ENCODE measurements at places on chromosomes 3 and 15.

DNA sequence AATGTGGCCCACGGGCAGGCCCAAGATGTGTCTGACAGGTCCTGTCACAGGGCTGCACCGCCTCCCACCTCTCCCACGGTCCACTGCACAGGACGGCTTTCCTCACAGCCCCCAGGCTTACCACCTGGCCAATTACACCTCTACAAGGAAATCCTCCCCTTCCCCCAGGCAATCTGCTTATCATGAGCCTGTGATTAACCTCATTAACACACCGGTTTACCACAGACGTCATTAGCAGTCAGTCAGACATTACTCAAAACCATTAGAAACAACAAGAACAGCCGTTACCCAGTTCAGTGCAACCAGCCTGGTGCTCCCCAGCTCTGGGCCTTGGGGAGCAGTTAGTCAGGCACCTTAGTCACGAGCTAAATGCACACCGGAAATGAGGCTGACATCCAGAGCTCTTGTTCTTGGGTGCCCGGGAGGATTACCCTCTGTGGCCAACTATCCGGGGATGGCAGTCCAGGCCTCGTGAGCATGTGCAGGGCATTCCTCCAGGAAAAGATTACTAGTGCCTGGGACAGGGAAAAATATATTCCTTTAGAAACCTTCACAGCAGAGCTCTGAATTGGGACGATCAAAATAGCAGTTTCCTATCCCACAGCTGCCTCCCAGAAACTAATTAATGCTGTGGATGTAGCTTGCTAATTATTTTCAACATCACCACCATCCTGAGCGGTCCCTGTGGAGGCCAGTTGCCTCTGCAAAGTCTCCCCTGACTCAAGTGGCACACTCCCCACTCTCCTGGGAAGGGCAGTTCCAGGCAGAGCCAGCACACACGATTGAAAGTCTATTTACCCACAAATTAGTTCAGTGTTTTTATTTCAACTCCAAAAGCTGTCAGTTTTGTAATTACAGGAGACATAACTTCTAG is 117.4 kb upstream of the ZBED2 start:
- no peak for DNase-seq

DNA sequence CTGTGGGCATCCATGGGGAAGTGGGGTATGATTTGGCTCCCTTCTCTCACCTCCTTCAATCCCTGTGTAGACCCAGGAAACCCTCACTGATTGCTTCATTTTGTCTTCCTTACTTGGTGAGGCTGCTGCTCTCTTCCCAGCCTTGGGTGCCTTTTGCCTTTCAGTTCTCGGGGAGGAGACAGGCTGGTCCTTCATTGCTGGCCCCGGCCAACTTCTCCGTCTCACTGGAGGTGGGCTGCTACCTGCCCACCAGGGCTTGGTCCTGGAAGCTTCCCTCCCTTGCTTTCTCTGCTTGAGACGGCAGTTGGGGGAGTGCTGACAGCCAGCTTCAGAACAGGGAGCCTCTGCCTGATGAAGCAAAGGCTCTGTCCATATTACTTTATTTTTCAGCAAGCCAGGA is 4.7 kb downstream of the FOXL2 start:
- DNase-seq = no peak

- DNase-seq = no peak
Measured at GRCh38 chr15:82934100-82934880, 18.2 kb downstream of the HOMER2 start.

DNA sequence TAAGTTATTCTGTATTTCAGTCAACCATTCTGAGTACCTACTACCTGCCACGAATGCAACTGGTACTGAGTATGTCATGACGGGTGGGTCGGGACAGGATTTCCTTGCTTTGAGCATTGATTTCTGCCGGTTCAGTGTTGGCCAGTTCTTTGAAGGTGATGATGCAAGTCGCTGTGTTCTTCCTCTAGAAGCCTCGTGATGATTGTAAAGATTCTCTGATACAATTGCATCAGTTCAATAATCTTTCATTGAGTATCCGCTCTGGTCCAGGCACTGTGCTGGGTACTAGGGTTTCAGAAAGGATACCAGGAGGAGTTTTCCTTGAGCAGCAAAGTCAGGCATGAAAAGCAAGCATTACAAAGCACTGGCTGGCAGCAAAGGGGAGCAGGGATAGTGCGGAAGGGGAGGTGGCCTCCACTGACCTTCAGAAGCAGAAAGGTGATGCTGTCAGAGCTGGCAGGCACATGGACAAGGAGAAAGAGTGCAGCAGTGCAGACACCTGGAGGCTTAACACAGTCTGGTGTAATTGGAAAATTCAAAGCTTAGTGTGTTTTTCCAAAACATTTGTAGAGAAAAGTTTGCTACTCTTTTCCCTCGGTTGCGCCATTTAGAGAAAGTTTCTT is 100.1 kb downstream of the RPL39L start:
- DNase-seq = no peak

DNA sequence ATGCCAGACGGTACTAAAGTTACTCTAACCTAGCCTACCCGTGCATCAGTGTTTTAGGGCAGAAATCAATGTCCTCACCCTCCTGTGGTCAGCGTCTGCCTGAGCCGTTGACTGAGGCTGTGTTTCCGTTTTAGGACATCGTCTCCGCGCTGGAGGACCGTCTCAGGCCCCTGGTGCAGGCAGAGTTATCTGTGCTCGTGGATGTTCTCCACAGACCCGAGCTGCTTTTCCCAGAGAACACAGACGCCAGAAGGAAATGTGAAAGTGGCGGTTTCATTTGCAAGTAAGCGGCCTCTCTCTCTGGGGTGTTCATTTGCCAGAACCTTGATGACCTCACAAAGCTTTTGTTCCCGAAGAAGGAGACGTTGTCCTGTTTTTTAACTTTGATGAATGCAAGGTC is 217.0 kb downstream of the ITPR1 start:
- no peak for DNase-seq

GRCh38 chr15:72925661-72926060 is 126.6 kb upstream of the NEO1 start:
- no peak for DNase-seq

DNA sequence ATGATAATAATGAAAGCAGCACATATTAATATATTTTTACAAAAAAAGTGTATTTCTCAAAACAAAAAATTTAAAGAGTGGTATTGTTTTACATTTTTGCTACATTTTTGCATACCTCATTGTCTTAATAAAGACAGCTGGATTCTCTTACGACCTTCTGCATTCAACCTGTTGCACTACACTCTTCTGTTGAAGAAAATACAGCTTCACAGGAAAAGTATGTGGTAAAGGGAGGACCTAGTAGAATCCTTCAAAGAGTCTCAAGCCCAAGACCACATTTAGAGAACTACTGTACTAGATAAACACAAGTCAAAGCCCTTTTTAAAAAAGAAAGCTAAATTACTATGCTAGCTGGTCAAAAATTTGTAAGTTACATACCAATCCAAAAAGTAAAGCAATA is 7.9 kb downstream of the ZNF280D start:
- no peak for DNase-seq

- no peak for DNase-seq
Measured at GRCh38 chr3:186121968-186122367, 13.1 kb upstream of the ETV5 start.

DNA sequence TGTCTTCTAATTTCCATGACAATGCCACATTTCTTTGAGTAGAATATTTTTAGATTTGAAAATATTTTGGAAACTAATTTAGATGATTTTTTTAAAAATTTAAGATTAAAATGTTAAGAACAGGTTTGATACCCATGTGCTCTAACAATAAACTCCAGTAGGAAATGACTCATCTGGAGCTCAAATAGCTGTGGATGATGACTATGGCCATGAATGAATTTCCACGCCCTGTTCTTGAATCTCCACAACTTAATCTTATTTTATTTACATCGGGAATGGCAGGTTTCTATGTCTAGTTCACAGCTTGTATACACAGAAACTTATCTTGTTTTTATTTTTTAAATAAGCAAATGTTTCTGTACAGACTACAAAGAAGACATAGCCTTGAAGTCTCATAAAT is 726.8 kb downstream of the NAALADL2 start:
- no peak for DNase-seq

GRCh38 chr15:88902846-88903245 is 7.5 kb upstream of the HAPLN3 start:
- no peak for DNase-seq

GRCh38 chr3:188888321-188889053 is 283.3 kb upstream of the TPRG1 start:
- DNase-seq = peak; percentile 42

DNA sequence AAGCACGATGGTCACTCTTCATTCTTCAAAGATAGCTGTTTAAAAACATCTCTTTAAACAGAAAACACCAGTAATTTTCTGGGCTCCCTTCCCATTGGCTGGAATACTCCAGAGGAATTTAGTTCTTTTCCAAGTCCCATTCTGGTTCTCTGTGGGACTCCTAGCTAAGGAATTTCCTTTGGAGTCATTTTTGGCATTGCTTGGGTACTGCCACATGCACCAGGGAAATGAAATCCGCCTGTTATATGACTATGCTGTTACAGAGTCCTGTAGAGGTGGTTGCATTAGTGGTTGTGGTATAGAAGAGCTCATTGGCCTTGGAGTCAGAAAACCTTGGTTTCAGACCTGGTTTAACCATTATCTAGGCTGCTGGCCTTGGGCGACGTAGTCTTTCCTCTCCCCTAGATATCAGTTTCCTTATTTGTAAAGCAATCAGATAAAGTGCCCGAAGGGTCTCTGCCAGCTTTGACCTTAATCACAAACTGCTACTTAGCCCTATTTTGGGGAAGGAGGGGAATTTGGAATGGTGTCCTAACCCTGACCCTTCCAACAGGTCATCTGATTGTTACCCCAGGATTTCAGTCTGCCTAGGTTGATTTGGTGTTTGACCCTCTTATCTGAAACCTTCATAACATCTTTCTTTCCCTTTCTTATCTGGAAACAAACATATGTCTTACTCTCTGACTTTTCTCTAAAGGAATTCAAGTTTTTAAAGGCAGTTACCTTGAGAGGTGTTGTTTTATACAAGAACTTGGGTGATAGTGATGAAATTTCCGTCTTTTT is 13.4 kb downstream of the RTP1 start:
- no peak for DNase-seq

GRCh38 chr15:62758952-62759349 is 283.6 kb upstream of the TPM1 start:
- no peak for DNase-seq

GRCh38 chr3:59575113-59576001 is 525.5 kb upstream of the CFAP20DC start:
- DNase-seq = peak; percentile 95

DNA sequence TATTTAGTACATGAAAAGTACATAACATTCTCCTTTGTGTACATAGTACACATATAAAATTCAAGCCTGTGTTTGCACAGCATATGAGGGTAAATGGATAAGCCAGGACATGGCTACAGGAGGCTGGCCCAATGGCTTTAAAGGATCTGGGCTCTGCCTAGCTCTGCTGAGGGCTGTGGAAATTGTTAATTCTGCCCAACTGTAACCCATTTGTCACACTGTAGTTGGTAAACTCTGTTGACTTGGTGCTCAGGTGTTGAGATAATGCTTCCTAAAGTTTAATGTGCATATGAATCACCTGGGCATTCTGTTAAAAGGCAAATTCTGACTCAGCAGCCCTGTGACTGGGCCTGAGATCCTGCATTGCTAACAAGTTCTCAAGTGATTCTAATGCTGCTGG is 196.5 kb upstream of the ZPLD1 start:
- DNase-seq = no peak

GRCh38 chr15:81085213-81085612 is 48.9 kb upstream of the CFAP161 start:
- no peak for DNase-seq

Data from dorsolateral prefrontal cortex (tissue), 122 donors.